ENCODE measurements at places on chromosomes 2 and 18.

DNA sequence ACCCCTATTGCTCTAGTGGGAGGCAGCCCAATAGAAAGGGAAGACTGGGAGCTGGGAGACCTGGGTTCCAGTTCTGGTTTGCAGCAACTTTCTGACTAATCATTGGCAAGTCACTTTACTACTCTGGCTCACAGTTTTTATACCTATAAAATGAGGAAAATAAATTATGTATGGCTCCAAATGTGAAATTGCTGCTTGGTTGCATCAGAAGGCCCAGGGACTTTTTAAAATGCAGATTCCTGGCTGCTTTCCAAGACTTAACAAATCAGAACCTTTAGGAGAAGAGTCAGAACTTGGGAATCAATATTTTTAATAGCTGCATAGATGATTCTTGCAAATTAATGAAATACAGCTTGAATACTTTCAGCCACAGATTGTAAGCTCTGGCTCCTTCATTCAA lies 943.9 kb downstream of the EPHA4 start:
- DNase-seq = no peak

DNA sequence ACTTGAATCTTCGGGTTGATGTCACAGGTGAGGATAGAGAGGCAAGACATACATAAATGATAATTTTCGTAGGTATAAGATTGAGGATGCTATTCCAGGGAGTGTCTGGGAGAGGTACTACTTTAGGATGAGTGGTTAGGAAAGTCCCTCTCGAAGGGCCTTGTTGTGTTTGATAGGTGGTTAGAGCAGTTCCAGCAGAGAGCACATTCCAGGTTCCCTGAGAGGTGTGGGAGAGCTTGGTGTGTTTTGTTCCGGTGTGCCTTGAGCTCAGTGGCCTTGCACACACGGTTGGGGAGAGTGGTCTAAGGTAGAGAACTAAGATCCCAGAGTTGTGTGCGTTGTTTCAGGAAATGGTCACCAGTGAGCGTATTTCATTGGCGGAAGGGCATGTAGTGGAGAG lies 191.4 kb downstream of the ZNF407 start:
- no peak for DNase-seq

DNA sequence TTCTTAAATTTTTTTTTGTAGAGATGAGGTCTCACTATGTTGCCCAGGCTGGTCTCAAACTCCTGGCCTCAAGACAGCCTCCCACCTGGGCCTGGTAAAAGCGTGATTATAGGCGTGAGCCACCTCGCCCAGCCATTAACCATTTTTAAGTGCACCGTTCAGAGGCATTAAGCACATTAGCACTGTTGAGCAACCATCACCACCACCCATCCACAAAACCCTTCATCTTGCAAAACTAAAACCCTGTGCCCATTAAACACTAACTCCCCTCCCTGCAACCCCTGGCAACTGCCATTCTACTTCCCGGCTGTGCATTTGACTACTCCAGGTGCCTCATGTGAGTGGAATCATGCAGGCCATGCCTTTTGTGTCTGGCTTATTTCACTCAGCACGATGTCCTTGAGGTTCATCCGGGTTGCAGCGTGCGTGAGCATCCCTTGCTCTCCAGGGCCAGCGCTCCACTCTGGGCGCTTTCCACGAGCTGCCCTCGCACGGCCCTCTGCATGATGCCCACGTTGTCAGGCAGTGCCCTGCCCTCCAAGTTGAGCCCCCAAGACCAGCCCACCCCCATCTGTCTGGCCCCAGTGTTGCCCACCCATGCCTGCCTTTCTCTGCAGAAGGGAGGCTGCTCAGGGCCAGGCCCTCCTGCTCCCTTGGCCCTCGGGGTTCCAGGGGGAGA lies 63.0 kb upstream of the GLI2 start:
- DNase-seq = no peak

DNA sequence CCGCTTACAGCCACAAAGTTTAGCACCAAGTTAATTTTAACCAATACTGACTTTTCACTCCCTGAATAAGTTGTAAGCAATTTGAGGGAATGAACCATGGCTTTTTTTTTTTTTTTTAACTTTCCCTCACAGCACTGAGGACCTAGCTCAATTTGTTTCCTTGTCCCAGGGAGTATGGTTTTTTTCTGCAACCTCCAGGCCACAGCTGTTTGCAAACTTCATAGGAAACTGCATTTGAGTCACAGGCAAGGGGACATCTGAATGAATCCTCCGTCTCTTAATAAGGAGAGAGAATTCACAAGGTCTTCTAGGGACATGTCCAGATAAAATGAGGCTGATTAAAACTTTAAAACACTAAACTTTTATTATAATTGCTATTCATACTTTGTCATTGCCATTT lies 181.5 kb downstream of the GFPT1 start:
- DNase-seq = no peak

GRCh38 chr2:155218945-155219344 lies 520.5 kb downstream of the KCNJ3 start:
- no peak for DNase-seq

GRCh38 chr2:221602938-221603337 lies 30.8 kb upstream of the EPHA4 start:
- no peak for DNase-seq

- DNase-seq = no peak
These were observed 14.8 kb upstream of the CALCRL start for GRCh38 chr2:187462839-187463238.

- DNase-seq = no peak
These were observed 20.5 kb downstream of the CFAP65 start for GRCh38 chr2:219020604-219021365.

GRCh38 chr2:142104134-142104758 lies 26.6 kb downstream of the LRP1B start:
- no peak for DNase-seq

GRCh38 chr18:51588616-51589015 lies 391.1 kb upstream of the MEX3C start:
- no peak for DNase-seq

GRCh38 chr2:237643582-237644380 lies 16.4 kb downstream of the LRRFIP1 start:
- no peak for DNase-seq

DNA sequence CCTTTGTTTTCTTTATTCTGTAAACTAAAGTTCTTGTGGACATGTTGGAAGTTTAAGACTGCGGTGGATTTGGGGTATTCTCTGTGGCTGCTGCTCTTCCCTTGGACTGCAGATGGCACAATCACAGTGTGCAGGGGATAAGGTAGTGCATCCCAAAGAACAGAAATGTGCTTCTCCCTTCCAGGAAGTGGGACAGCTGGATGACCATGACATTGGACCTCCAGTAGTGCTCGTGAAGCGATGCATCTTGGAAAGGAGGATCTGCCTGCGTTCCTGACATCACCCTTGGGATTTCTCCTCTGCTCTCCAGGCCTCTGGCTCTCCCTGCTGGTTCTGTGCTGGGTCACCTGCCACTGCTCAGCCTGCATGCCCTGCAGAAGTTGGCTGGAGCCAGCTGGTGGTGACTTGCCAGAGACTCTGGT lies 109.9 kb downstream of the SLC4A3 start:
- DNase-seq = no peak

GRCh38 chr2:15940661-15941480 lies 521 bp downstream of the MYCN start:
- peak; percentile 22 for DNase-seq

DNA sequence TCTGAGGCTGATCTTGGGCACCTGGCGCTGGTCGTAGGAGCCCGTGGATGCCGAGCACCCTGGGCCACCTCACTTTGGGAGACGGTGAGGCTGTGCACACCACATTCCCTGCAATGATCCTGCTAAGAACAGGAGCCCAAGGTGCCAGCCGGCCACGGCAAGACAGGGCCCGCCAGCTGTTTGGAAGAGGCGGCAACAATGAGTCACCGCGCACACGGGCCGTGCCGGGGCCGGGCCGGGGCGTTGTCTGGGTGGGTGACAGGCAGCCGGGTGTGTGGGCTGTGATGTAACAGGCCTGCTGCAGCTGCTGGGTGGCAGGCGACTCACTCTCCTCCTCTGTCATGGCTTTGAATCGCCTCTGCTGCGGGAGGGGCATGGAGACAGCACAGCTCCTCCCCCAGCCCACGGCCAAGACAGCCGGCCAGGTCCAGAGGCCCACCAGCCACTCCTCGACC lies 49.7 kb upstream of the ODC1 start:
- no peak for DNase-seq

- no peak for DNase-seq
These were observed 548.8 kb upstream of the ZNF804A start for GRCh38 chr2:184049566-184049965.

DNA sequence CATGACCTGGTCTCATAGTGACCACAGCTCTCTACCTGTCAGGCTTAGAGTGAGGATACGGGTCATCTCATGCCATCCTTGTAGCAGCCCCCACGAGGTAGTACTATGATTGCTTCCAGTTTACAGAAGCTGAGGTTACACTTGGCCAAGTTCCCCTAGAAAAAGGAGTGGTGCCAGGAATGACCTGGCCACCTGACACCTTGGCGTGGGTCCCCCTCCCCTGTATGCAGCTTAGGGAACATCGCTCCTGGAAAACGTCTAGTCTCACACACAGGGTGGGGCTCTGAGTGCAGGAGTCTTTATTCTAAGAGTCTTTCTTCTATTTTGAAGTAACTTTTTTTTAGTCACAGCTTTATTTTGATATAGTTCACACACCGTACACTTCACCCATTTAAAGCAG lies 14.8 kb downstream of the NPPC start:
- no peak for DNase-seq

DNA sequence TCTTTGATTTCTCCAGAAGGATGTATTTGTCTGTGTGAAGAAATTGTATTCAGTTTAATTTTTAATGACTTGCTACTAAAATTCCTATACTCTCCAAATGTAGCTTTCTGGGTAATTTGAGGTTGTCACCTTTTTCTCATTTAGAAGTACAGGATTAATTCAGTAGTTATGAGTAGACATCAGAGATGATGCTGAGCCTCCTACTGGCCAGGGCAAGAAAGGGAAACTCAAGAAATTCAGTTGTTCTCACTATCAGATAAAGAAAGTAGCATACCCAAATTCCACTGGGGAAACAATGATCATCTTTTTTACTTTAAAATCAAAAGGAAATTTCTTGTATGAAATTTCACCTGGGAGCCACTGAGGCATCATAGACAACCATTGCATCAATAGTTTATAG lies 199.4 kb downstream of the SATB2 start:
- DNase-seq = no peak

GRCh38 chr18:23259701-23260681 lies 124.7 kb downstream of the CABLES1 start:
- DNase-seq = no peak

DNA sequence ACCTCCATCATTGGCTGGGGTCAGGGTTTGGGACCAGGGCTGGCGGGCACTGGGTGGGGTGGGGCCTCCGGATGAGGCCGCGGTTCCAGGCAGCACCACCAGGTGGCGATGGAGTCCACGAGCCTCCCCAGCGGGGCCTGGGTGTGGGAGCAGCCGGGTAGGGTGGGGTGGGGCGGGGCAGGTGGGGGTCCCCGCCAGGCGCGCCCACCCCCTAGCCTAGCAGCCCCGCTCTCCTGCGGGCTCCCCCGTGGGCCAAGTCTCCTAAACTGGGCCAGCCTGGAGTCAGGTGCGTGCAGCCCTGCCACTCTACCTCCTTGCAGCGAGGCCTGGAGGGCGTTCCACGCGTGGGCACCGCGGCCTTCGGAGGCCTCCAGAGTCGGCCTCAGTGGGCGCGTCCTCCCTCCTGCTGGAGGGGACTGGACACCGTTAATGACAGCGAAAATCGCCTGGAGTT lies 187.5 kb downstream of the TWIST2 start:
- DNase-seq = peak; percentile 96

DNA sequence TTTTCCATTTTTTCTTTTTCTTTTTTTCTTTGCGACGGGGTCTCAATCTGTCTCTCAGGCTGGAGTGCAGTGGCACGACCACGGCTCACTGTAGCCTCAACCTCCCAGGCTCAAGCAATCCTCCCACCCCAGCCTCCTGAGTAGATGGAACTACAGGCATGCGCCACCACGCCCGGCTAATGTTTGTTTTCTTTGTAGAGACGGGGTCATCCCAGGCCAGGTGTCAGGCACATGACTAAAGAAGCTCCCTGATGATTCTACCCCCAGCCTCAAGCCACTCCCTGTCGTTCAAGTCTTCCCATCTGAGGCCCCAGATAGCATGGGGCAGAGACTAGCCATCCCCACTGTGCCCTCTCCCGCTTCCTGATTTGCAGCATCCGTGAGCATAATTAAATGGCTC lies 9.8 kb upstream of the FZD5 start:
- no peak for DNase-seq

DNA sequence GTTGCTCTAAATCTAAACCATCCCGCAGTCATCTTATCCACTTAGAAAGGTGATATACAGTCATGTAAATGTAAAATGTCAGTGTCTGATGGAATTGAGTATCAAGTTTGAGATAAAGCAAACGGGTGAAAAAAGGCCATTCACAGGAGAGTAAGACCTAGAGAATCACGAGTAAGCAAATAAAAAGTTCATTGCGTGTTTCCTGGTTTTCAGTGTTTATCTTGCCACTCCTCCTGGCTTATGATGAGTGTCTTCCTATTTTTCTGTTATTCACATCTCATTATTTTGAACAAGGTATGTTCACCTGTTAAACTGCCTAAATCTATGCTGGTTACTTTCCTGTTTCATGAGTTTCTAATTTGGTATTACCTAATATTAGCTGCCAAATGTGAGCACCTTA lies 68.8 kb downstream of the ITGA4 start:
- no peak for DNase-seq

GRCh38 chr2:45648636-45649035 lies 2.8 kb upstream of the PRKCE start:
- DNase-seq = no peak

DNA sequence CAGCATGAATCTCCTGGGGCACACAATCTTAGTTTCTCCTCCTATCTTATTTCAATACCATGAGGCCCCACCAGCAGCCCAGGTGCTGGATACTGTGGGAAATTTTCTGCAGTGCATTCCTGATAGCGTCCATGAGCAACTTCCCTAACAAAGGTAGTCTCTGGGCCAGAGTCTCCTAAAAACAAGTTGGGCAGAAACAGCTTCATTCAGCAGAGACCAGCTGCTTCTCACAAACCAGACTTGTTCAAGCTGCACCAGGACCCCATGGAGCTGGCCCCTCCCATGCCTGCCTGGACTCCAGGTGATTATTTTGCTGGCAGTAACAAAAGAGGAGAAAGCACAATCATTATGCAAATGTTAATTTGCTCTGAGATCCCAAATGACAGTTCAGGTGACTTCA lies 31.4 kb downstream of the MYO5B start:
- DNase-seq = no peak

- no peak for DNase-seq
These were observed 30.6 kb downstream of the SOWAHC start for GRCh38 chr2:109644571-109645275.

- DNase-seq = no peak
These were observed 232.1 kb downstream of the NDUFA10 start for GRCh38 chr2:239793086-239793485.

DNA sequence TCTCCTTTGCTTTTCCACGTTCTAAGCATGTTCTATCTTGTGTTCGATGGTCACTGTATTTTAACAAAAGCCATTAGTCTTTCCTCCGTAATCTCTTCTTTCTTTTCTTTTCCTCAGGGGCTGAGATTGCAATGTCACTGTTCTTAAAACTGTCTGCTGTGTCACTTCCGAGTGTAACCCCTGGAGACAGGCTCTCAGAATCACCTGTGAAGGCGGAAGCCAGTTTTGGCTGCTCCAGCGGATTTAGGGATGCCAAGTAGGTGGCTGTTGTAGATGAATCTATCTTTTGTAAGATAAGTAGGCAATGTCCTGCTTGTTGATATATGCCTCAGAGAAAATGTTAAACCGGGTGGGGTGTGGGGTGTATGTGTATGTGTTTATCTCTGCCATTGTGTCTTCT lies 94.7 kb upstream of the L3MBTL4 start:
- DNase-seq = no peak

- DNase-seq = no peak
These were observed 470.4 kb upstream of the ACVR2A start for GRCh38 chr2:147374423-147374811.

GRCh38 chr2:241460631-241461030 lies 47.8 kb downstream of the STK25 start:
- DNase-seq = no peak

All from GM12891 (cell line).